ENCODE measurements at places on chromosomes 12 and 14.
A peak's percentile ranks its signal among the peaks of the same experiment; 100 is the strongest.

GRCh38 chr12:110561471-110562201 is 21.5 kb downstream of the PPTC7 start:
- DNase-seq, result no peak

- DNase-seq, result no peak
These were observed 47.9 kb upstream of the DBX2 start for GRCh38 chr12:45098766-45099165.

GRCh38 chr12:47882781-47883546 is 21.8 kb downstream of the VDR start:
- no peak for DNase-seq

- no peak for DNase-seq
These were observed 858 bp upstream of the FRMD6 start for GRCh38 chr14:51650716-51651387.

DNA sequence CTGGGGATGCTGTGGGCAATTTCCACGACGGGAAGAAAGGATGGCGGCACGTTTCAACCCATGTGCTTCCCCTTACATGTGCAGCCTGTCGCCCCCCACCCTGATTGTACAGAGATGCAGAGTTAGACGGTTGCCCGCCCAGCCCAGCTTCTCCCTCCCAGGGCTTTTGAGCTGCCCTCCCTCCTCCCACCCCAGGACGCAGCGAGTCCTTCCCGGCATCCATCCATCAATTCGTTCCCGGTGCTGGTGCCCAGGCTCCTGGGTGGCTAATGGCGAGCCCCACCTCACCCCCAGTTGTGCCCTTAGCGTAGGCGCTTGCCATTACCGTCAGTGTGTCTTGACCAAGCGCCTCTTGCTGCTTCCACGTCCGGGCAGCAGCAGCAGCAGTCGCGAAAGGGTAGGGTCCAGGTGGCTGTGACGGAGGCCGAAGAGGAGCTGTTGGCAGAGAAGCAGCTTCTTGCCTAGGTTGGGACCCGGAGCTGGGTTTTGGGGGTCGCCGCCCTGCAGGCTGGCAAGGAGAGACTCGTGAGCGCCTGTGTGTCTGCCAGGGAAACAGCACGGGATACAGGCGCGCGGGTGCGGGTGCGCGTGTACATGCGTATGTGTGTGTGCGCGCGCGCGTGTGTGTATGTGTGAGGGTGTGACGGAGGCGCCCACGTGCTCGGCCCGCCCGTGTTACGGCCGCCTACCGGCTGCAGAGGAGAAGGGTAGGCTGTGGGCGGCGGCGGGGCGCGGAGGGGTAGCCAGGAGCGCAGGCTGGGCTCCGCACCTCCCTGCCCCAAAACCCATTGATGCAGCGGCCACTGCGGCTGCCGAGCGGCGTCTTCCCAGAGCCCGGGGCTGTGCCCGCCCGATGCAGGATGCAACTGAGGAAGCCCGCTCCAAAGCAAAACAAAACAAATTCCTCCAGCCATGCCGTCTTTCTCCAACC is at the start of gene SLC6A15:
Gene SLC6A15, minus strand, starts transcription at position 602 of the 931 bp plus-strand sequence. CDS start 20,679 bp downstream, outside the sequence.
- peak; percentile 89 for DNase-seq

GRCh38 chr12:20798554-20798953 is 12.0 kb upstream of the SLCO1B3 start:
- peak; percentile 31 for DNase-seq

DNA sequence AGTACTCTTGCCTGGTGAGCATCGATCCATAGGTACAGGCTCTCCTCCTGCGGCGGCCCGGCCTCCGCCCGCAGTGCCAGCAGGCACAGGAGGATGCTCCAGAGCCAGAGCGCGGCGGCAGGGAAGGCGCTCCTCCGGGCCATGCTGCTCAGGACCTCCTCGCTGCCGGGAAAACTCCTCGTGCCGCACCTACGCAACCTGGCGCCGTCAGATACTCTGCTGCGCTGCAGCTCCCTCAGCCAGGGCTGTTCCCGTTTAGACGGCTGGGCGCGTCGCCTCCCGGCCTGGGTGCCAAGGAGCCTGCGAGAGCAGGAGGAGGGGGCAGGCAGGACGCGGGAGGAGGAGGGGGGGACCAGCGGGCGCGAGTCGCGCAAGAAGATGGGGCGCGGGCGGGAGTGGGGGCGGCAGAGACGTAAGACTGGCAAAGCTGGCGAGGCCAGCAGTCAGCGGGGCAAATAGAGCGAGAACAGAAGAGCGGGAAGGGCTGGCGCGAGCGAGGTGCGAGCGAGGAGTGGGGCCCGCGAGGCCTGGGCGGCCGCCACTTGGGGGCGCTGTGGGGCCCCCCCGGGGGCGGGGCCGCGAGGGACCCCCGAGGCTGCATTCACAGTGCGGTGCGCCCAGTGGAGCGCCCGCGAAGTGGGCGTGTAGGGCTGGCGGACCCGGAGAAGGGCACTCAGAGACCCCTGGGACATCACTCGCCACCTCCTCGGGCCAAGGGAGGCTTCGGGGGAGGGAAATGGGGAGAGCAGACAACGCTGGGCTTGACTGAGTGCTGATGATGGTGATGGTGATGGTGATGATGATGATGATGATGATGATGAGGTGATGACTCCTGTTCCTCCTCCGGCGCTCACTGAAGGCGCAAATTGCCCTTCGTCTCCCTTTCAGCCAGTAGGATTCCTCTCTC is at the start of gene WIF1:
Gene WIF1, minus strand, starts transcription at position 257 of the 907 bp plus-strand sequence. Its CDS starts 114 bp downstream, at position 143.
- DNase-seq, result peak; percentile 1

- DNase-seq, result no peak
These were observed 44.1 kb downstream of the LRTM2 start for GRCh38 chr12:1864456-1864855.

DNA sequence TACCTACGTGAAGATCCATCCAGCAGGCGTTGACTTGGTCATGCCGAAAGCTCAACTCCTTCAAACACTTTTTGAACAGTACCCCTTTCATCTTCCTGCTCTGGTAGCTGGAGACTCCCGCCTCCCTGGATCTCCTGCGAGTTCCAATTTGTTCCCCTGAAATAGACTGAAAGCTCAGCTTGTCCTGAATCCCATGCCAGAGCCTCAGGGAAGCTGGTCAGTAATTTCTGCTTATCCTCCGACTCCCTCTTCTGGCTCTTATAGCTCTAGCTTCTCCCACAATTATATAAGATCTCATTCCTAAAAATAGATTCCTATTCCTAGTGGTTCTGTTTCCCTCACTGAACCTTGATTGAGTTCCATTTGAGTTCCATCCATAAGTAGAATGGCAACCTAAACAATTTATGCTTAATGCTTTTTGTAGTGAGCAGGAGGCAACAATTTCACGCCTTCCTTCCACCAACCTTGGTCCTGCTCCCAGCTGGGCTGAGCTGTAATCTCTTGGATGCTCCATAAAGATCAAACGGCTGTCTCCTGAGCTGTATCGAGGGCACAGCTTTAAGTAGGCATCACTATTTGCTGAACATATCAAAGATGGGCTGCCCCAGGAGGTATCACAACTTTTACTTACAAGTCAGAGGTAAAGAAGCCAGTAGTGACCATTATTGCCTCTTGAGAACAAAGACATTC is 8.0 kb upstream of the TMEM132C start:
- no peak for DNase-seq

- DNase-seq, result no peak
These were observed 289.6 kb downstream of the NAV3 start for GRCh38 chr12:78120306-78120705.

DNA sequence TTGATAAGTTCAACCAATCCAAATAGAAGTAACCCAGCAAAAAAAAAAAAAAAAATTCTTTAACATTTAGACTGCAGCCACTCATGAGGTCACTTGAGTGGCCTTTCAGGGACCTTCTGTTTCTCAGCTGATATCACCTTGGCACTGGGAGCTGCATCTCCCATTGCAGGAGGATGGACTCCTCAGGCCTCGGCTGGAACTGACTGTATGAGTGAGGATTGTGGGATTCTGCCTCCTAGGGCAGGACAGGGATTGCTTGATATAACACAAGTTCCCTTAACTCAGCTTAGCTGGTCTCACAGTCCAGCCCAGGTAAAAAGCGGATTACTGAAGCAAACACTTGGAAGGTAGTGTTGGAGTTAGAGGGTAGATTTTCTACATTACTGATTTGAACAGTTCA is 3.5 kb upstream of the GUCY2C start:
- DNase-seq, result no peak

- peak; percentile 30 for DNase-seq
These were observed 2.0 kb upstream of the MAP1LC3B2 start for GRCh38 chr12:116556964-116557698.

DNA sequence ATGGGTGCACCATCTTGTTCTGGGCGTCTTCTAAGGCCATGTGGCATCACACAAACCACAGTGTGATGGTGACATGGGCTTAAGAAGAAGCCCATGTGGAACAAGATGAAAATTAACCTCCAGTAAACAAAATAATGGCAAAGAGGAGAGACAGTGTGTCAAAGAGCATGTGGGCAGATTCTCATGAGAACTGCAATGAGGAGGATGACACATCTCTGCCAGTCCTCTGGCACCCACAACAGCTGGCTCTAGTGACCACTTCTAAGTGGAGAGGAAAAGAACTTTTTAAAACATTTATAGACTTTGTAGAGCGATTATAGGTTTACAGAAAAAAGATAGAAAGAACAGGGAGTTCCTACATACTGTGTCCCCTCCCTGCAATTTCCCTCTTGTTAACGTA is 401.4 kb downstream of the ATP23 start:
- no peak for DNase-seq

GRCh38 chr14:103803661-103804060 is 43.7 kb downstream of the PPP1R13B start:
- DNase-seq, result peak; percentile 31

- DNase-seq, result no peak
These were observed 411.0 kb downstream of the NELL2 start for GRCh38 chr12:44465139-44465538.

DNA sequence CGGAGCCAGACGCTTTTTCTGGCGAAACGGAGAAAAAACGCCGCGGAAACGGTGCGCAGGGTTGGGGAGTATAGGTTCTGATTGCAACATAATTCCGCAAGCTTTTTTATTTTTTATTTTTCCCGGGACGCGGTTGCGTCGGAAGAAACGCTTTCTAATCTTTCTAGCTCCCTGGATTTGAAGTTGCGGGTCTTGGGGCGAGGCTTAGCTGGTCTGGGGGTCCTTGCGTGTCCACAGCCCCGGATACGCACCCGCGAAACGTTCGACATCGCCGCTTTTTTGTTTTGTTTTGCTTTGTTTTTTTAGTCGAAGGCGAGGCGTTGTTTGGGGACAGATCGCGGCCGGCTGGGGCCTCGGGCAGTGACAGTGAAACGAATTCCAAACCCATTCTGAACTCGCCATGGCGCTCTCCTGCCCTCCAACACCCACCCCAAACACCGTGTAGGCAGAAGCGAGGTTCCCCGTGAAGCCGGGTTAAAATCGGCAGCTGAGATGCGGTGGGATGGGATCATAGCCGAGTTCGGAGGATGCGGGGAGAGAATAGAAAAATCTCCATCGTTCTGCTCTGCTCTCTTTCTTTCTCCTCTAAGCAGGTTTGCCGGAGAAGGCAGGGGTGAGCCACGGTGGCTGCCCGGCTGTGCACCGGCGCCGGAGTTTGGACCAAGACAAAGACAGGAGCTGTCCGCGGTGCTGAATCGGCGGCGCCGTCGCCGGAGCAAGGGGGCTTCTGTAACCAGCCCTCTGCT is 8.1 kb upstream of the LHX5 start:
- DNase-seq, result peak; percentile 51

DNA sequence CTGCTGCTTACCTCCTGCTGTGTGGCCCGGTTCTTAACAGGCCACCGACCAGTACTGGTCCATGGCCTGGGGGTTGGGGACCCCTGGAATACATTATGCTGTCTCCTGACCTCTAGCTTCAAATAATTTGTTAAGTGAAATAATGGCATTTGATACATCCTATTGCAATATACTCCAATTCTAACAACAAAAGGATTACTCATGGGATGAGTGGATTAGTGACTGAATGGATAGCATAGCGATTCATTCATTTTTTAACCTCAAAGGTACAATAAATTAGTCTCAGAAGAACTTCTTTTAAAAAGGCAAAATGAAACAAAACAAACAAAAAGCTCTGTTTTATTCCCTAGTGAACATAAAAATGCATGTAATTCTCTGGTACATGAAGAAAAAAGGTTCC is 147.9 kb upstream of the PKP2 start:
- no peak for DNase-seq

DNA sequence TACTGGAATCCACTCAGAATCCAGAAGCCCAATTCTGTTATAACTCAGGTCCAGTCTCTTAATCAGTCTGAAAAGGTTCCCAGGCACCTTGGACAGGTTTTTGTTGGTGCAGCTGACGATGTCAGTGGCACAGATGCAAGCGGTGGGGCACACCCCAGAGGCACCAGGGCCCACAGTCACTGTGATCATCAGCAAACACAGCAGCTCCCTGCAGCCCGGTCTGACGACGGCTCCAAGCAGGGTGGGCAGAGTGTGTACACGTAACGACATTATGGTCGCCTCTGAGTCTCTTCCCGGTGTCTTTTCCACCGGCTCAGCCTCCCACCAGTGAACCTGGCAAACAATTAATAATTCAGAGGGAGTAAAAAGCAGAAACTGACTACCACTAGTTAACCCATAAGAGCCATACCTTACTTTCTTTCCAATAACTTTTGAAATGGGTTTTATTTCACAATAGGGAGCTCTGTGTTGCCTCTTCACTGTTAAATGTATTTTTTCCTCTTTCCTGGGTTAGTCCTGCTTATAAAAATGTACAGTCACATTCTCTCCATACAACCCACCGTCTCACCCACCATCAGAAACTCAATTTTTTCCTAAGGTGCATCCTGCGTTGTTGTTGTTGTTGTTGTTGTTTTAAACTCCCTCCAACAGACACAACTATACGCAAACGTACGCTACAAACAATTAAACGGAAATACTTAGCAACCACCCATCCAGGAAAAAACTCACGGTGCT is 521 bp upstream of the PCED1B start:
- peak; percentile 46 for DNase-seq
